NCI-H2081 (cell line): ENCODE measurements at places on chromosomes 11 and 22.

DNA sequence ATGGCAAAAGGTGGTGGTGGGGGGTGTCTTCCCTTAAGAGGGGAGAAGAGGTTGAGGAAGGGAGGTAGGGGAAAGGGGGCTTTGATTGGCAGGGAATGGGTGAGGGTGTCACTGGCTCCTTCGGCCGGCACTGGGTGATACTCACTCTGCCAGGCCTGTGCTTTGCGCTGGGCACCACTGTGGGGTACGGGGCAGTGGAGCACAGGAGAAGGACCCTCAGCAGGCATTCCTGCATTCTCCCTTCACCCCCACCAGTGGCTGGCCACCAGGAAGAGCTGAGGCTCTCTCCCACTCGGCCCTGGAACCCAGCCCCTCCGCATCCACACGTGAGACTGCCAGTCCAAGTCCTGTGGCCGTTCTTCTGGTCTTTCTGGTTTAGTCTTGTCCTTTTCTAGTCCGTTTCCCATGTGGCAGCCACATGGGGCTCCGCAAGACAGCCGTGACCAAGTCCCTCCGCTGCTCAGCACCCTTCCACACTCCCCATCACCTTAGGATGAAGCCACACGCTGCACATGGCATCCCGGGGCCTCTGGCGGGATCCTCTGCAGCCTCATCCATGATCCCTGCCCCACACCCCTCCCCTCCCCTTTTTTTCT lies 8.0 kb downstream of the CAPN5 start:
- DNase-seq, result no peak

GRCh38 chr22:43829904-43830851 lies 18.1 kb upstream of the EFCAB6 start:
- DNase-seq, result no peak

DNA sequence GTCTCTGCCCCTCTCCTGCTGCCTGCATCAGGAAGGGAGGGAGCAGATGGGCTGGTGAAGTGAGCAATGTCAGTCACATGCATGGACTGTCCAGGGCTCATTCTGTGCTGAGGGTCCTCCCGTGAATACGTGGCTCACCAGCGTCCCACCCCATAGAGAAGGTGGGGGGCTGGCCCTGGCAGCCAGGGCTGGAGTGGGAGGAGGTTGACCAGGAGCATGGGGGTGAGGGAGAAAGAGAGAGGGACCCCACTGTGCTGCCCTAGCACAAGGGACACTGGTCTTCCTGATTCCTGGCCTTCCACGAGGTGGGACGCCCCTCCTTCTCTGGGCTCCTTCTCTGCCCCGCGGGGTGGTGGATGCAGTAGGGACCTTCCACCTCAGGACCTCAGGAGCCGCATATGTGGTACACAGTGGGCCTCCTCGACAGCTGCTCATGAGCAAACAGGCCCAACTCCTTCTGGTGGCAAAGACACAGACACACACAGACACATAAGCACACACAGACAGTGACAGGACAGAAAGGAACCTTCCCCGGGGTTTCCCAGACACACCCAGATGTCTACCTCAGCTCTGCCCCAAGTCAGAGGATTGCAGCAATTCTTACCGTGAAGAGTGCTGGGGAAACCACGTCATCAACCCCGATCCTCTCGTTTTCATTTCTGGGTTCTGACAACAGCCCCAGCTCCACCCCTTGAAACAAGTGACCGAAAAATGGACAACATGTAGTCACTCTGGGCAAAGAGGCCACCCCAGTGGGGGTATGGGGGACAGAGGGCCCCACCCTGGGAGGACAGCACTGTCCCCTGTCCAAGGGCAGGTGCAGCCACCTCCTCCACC lies 3.6 kb upstream of the APOBEC3A start:
- DNase-seq, result no peak

GRCh38 chr11:115544422-115544948 lies 40.3 kb upstream of the CADM1 start:
- DNase-seq, result peak; percentile 20

- DNase-seq, result no peak
Measured at GRCh38 chr11:133678191-133678590, 145.9 kb upstream of the OPCML start.

- no peak for DNase-seq
Measured at GRCh38 chr11:61750631-61751273, 1.7 kb upstream of the MYRF start.

DNA sequence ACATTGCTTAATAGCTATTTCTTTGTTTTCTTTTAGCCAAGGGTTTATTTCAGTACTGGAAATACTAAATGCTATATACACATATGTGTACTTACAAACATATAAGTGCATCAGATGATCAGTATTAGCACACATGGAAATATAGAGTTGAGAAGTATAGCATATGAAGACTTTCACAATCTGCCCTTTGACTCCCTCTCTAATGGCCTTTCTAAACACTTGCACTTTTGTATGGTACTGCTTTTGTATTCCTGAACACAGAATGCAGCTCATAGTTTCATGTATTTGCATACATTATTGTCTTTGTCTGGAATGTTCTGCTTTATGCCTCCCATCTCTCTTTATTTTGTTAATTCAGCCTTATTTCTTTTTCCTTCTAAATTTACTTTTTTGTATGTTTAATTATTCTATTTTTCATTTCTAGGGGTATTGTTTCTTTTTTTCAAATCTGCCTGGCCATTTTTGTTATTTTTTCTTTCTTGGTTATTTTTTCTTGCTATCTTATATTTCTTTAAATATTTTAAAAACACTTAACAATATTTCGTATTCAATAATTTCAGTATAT lies 28.8 kb downstream of the ACER3 start:
- DNase-seq, result no peak

DNA sequence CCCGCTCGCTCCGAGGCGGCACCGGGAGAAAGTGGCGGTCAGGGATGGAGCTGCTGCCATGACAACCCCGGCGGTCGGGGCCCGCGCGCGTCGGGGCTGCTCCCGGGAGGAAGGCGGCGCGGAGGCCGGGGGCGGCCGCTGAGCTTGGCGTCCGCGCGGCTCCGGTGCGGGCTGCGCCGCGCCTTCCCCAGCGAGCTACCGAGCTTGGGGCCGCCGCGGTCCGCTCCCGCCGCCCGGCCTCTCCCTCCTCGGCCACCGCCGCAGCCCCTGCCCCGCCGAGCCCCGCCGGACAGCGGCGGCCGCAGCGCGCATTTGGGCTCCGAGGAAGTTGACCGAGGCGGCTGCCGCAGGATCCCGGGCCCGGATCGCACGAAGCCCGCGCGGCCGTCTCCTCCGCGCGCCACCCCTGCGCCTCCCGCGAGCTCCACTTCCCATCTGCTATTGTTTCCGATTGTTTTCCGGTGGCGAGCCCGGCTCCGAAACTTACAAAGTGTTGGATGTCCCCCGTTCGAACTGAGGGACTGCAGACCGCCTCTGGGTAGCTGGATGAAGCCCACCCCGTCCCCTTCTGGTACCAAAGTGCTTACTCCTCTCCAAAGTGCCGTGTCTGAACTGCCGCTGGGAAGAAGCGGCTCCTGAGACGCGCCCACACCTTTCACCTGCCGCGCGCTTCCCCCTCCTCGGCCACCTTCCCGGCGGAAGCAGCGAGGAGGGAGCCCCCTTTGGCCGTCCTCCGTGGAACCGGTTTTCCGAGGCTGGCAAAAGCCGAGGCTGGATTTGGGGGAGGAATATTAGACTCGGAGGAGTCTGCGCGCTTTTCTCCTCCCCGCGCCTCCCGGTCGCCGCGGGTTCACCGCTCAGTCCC lies 540.3 kb downstream of the NTM start:
- DNase-seq, result peak; percentile 51

DNA sequence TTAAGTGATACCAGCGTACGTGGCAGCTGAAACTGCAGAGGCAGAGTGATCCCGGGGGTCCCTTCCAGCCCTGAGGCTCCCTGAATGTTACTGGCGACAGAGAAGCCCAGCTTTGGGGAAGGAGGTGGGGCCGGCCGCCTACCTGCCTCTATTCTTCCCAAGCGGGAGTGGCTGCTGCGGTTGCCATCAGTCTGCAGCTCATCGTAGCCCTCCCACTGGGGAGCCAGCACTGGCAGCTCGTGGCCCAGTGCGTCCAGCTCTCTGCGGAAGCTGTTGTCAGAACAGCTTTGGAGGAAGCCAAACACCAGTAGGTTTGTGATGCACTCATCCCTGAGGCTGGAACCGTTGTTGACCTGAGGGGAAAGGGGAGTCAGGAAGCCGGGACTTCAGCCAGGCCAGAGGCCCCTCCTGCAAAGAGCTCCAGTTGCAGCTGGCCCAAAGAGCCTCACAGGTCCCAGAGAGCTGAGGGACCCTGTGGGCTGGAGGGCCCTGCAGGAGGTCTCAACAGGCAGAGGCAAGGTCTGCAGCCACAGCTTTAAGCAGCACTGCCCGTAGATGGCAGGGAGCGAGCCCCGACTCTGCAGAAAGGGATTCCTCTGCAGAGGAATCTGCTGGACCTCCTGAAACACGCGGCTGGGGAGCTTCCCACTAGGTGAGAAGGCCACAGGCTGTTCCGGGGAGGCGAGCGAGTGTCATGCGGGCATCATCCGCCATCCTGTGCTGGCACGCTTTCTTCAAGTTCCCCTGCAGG lies 30.4 kb downstream of the BID start:
- no peak for DNase-seq

DNA sequence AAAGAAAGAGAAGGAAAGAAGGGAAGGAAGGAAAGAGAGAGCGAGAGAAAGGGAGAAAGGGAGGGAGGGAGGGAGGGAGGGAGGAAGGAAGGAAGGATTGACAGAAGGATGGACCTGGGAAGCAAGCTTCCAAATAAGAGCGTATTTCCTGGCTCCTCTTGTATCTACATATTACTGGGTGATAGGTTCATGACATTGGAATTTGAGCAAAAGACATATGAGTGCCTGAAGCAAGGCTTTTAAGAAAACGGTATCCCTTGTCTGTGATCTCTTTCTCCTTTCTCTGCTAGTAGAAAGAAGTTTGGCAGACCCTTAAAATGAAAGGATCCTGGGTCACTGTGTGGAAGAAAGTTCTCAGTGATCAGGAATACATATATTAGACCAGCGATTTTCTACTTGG lies 932.2 kb upstream of the CCDC90B start:
- DNase-seq, result no peak

DNA sequence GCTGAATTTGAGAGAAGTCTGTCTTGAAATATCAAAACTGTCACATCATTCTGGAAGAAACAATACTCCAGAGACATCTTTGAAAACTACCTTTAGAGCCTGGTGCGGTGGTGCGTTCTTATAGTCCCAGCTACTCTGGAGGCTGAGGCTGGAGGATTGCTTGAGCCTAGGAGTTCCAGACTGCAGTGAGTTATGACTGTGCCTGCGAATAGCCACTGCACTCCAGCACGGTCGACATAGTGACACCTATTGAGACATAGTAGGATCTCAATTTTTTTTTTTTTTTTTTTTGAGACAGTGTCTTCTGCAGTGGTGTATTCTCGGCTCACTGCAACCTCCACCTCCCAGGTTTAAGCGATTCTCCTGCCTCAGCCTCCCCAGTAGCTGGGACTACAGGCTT lies 11.5 kb upstream of the AIFM3 start:
- no peak for DNase-seq

DNA sequence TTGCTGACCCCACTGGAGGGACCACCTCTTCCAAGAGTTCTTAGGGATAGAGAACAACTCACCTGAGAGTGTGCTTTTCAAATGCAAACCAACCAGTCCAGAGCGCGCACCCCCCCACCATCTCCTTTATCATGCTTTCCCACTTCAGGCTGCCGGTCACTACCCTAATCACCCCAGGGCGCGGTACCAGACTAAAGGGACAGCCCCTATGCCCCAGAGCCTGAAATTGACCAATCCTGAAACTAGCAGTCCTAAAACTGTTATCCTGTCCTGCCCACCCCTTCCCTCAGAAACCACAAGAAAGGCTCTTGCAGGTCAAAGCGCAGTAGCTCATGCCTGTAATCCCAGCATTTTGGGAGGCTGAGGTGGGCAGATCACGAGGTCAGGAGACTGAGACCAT lies 37.0 kb downstream of the NEAT1 start:
- no peak for DNase-seq

DNA sequence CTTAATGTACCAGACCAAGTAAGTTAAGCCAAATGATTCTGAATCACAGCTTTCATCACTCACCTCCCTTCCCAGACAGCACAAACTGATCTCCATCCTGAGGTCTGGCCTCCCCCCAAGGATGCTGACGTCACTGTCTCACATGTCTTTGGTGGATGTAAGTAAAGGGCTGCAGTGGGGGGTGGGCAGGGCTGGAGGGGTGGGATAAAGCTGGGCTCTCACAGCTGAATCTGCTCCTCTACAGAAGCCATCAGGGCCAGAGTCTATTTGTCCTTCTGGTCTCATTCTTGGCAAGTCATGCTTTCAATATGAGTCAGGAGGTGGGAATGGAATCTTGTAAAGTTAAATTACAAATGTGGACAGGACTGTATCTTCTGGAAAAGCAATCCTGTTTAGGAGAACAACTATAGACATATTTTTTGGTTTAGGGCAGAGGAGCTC lies 32.7 kb downstream of the P4HA3 start:
- no peak for DNase-seq

DNA sequence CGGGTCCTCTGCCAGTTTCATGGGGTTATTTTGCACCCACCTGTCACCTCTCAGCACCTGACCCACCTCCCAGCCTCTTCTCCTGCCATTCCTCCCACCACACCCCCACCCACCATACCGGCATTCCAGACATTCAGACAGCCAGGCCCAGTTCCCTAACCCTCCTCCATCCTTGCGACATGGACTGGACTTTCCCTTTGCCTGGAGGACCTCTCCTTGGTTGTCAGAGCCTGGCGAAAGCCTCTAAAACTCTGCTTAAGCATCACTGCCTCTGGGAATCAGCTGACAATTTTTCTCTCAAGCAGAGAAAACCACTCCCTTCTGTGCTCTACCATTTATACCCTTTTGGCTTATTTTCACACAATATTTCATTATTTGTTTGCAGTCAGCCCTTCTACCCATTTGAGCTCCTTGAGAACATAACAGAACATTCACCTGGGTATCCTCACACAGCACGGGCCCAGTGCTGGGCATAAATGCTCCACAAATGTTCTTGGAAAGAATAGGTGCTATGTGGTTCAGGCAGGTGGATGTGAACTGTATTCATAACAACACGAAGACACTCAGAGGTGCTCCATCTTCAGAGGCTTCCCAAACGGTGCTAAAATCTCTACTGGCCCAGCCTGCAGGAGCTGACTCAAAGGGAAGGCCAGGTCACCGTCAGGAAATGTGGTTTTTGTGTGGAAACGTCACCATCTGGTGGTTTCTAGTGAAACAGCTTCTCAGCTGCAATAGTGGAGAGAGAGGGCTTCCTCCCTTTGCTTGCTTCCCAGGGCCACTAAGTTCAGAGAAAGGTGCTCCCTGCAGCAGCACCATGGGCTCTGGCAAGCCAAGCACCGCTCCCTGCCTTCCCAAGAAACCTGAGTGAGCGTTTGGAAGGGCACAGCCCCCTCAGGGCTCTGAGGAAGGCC lies 10.4 kb downstream of the SPATA19 start:
- DNase-seq, result peak; percentile 63

DNA sequence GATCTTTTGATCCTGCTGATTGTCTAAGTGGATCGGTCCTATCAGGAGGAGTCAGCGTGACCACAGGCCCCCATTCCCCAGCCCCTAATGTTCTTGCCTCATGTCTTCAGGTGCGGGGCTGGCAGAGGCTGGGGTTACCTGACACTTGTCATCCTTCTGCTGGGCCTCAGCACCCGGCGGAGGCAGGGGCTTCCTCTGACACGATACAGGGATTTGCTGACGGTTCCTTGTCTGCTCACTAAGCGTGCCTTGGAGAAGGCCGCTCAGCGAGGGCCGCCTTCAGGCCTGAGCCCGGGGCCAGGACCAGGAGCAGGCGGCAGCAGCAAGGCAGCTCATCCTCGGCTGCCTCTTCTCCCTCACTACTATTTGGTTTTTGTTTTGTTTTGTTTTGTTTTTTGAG lies 45.7 kb upstream of the KCNQ1OT1 start:
- no peak for DNase-seq

GRCh38 chr11:70262951-70263350 lies 7.5 kb upstream of the PPFIA1 start:
- DNase-seq, result no peak

GRCh38 chr22:45678961-45679912 lies 7.6 kb downstream of the ATXN10 start:
- no peak for DNase-seq
